DMS79 (cell line): ENCODE measurements at places on chromosomes 3 and 15.

DNA sequence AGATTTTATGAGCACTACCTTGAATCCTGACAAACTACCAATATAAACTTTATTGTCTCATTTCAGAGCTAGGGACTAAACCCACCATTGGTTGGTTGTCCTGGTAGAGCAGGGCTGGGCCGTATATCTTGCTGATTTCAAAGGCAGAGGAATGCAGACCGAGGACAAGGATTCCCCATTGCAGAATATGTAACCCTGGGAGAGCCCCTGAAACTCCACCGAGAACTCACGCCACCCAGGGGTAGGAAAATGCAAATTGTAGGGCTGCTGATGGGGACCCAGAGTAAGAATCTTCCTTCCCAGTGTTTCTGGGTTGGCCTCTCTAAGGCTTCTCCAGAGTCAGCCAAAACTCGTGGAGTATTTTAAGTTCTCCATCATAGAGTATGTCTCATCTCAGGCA is 235.3 kb downstream of the ABHD5 start:
- no peak for DNase-seq

DNA sequence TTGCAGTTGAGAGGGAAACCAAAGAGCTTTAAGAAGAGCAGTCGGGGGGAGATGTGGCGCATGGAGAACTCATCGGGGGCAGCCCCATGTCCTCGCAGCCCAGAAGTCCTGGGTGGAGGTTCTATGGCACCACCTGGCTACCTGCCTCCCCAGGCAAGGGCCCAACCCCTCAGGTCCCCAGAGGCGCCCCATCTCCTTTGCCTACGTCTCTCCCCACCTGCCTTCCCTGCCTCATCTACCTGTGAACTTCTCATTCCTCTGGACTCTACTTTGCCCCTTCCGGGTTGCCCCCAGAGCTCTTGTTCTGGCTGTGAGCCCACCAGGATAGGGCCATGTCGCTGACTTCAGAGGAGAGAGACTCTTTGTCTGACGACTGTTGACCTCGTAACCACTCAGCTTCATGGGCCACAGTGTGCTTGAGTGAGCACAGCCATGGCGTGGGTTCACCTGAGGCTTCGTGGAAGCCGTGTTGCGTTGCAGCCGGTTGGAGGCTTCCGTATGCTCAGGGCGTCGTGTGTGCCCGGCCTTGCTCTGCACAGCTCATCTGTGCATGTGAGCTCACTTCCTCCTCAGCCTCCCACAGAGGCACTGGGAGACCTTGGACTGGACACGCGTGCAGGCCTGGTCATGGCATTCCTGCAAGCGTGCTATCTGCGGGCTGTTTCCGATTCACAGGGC is 13.4 kb downstream of the APBA2 start:
- no peak for DNase-seq

- no peak for DNase-seq
These were observed 5.9 kb upstream of the CLDN16 start for GRCh38 chr3:190382082-190382481.

DNA sequence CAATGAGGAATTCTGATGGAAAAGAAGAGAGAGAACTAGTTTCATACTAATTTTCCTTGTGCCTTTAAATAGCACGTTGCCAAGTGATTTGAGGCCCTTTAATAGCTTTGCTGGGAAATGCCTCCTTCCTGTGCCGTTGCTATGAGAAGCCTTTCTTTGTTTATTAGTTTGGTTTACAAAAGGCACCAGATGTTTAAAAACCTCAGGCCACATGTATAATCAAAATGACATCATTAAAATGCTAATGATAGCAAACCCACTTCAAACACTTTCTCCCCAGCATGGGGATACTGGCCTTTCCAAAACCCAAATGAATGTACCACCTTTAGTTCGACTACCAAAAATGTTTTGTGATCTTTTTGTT is 50.0 kb upstream of the TBC1D23 start:
- no peak for DNase-seq

- DNase-seq = no peak
These were observed 265.1 kb upstream of the NR2E3 start for GRCh38 chr15:71545223-71545760.

GRCh38 chr15:27449941-27450340 is 479.0 kb downstream of the GABRG3 start:
- no peak for DNase-seq

- no peak for DNase-seq
These were observed 270.0 kb upstream of the HES1 start for GRCh38 chr3:193865896-193866480.

DNA sequence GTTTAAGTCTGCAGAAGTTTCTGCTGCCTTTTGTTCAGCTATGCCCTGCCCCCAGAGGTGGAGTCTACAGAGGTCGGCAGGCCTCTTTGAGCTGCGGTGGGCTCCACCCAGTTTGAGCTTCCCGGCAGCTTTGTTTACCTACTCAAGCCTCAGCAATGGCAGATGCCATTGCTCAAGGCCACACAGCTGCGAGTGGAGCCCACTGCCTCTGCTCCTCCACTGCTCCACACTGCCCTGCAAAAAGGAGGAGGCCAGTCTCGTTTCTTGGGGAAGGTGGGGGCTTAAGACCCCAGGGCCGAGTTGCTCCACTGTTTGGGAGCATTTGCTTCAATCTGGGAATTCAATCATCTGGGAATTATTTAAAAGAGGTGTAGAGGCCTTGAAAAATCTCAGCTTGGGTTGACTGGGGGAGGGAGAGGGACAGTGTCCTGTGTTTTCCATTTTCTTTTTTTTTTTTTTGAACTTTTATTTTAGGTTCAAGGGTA is 144.6 kb upstream of the MEF2A start:
- no peak for DNase-seq

- DNase-seq = no peak
These were observed 29.5 kb upstream of the VEPH1 start for GRCh38 chr3:157532529-157533297.

- no peak for DNase-seq
These were observed 247.7 kb downstream of the PLCL2 start for GRCh38 chr3:17132286-17133115.

DNA sequence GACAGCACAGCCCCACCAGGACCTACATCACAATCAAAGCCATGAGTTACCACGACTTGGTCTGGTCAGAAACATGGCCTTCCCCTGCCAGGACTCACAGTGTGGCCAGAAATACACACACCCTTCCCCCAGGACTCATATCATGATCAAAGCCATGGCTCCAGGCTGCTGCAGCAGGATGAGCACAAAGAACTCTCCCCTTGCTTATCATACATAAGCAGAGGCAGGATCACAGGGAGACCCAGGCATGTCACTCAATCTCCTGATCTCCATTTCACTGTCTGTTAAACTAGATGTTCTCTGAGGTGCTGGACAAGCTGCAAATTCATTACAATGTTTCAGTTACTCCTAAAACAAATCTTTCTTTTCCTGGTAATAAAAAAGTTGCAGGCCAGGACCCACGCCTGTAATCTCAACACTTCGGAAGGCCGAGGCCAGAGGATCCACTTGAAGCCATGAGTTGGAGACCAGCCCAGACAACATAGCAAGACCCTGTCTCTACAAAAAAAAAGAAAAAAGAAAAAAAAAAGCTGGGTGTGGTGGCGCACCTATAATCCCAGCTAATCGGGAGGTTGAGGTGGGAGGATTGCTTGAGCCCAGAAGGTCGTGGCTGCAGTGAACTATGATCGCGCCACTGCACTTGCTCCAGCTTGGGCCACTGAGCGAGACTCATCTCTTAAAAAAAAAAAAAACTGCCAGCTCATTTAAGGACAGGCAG is 1.2 kb downstream of the PFKFB4 start:
- DNase-seq = no peak

GRCh38 chr3:156790156-156790555 is 36.0 kb upstream of the LEKR1 start:
- no peak for DNase-seq

DNA sequence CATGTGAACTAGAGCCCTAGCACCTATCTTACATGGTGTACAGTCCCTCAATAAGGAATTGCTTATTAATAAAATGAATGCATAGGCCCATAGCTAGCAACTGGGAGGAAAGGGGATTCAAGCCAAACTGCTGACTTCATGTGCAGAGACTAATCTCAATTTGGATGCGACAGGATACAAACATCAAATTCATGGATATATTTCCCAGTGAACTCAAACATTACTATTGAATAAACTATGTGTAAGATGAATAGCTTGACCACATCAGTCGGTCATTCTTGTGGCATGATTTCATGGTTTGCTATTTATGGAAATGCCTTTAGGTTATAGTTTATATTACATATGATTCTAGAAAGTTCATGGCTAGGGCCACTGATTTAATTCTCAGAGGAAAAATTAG is 268.6 kb upstream of the SLITRK3 start:
- DNase-seq = no peak

GRCh38 chr3:149382101-149382467 is 4.6 kb upstream of the TM4SF1 start:
- DNase-seq = no peak

DNA sequence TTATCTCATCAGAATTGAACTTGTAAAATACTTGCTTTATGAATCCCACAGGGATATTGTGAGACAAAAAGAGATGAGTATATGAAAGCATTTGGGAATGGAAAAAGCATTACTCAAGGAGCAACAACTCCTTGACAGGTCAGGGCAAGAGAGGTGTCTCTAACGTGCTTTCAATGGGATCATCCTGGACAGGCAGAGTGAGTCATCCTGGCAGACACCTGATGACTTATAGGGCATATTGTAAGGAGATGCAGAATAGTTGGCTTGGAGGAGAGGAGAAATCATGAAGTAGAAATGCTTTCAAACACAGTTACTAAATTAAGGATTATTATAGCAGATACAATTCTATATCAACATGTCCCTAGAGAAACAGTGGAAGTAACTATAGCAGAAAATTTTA is 71.9 kb upstream of the THSD4 start:
- no peak for DNase-seq

DNA sequence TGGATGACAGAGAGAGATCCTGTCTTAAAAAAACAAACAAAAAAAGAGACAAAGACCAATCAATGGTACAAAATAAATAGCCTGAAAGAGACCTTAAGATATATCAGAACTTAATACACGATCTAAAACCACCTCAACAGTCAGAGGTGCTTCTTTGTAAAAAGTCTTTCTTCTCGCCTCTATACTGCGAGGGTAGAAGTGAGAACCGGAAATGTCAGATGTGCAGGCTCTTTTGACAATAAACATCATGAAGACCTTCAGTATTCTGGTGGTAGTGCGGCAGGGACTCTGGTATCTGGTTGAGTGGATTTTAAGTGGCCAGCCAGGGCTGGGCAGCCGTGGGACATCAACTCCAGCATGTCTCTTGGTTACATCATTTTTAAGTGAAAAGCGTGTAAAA is 30.0 kb downstream of the RUBCN start:
- DNase-seq = no peak

GRCh38 chr3:197458906-197459470 is 96.8 kb downstream of the BDH1 start:
- no peak for DNase-seq

- DNase-seq = no peak
These were observed 27.5 kb upstream of the TM4SF19 start for GRCh38 chr3:196365736-196366135.

DNA sequence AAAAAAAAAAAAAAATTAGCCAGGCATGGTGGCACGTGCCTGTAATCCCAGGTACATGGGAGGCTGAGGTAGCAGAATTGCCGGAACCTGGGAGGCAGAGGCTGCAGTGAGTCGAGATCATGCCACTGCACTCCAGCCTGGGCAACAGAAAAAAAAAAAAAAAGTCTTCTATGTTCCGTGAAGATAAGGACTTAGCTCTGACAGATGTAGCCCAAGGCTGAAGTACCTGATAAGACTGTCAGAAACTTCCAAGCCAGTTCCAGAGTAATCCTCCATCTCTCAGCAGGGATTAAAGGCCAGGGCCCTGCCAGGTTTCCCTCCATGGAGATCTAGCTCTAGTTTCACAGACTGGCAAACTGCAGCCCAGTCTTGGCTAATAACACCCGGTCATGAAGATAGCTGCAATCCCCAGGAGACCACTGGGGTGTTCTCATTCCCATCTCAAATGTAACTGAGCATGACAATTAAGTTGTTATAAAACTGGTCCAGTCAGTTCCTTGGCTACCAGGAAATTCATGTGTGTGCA is 8.5 kb downstream of the CDCP1 start:
- peak; percentile 53 for DNase-seq

- DNase-seq = no peak
These were observed 465.2 kb upstream of the TPRG1 start for GRCh38 chr3:188706599-188706998.

DNA sequence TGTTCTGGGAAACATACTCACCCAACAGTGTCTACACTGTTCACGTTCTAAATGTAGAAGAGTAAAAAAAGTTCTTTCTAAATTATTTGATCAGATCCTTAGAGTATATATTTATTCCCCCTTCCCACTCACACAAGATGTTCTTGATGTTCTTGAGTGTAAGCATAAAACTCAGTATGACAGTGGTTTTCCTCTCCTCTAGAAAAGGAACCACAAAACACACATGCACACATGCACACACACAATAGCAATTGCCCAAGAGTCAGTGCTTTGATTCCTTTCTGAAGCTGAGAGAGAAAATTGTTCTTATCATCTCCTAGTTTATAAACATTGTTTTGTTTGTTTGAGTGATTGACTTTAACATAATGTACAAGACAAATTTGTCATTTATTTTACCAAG is 123.2 kb upstream of the PHLDB2 start:
- DNase-seq = no peak

GRCh38 chr15:79314811-79315210 is 3.9 kb downstream of the TMED3 start:
- DNase-seq = peak; percentile 62

GRCh38 chr3:147354623-147355022 is 51.7 kb downstream of the ZIC4 start:
- DNase-seq = no peak

DNA sequence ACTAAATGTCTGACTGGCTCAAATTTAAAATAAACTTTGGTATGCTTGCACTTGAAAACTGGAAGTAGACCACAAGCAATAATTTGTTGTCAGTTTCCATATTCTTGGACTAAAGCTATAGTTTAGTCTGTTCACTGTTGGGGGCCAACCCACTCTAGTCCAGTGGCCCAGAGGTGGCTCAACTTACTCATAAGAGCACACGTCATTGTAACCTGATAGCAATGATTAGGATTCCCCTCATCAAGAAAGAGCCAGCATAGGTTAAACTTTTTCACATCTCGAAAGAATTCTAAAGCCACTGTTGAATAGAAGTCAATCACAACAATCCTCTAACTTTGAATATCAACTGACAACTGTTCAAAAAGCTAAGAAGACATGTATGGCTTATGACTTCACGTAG is 147.0 kb downstream of the MEIS2 start:
- DNase-seq = no peak

GRCh38 chr15:32636908-32637567 is 4.5 kb upstream of the SCG5 start:
- no peak for DNase-seq

DNA sequence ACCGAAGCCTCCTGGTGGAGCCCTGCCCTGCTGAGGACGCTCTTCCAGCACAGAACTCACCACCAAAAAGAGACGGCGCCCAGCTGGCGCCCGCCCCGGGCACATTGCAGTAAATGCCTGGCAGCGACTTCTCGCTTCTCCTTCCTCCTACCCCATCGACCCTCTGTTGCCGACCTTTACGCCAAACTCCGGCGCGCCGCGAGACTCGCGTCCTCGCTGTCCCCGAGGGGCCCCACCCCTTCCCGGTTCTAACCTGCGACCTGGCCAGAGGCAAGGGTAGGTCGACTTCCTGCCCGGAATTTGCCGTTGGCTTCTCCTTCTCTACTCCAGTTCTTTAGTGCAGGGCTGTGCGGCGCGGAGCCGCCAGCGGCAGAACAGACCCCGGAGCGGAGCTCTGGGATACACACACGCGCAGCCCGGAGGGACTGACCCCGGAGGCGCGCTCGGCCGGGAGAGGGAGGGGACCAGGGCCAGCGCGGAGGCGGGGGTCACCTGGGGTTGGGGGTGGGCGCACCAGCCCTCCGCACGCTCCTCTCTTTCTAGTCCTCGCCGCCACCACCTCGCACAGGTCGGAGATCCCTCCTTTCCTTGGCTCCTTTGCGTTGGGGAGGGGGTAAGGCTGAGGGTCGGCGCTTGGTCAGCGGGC is 226.6 kb upstream of the AZI2 start:
- DNase-seq = peak; percentile 10
